ENCODE measurements at places on chromosomes 11 and 22.
A peak's percentile ranks its signal among the peaks of the same experiment; 100 is the strongest.

DNA sequence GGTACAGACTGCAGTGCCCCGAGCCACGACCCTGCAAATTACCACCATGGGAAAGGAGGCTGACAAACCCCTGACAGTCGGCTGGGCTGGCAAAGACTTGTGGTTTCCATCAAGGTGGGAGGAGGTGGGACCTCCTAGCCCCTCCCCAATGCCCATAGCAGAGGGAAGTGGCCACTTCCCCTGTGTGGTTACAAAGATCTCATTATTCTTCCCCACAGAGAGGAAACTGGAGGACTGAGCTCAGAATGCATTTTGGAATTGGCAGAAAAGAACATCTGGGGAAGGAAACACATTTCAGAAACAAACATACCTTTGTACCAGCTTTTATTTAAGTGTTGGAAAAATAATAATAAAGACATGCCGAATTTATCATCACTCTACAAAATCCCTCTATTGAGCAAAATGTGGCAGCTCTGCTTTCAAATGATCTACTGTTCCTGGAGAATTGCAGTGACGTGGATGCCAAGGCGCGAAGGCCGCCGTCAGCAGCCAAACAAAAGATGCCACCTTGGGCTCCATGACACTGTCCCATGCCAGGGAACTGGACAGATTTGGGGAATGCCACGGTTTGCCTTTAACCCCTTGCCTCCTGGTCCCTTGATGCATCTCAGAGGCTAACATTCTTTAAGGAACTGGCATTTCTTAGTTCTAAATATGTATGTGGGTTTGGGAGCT is 169.6 kb downstream of the CRYBB2 start:
- no peak for DNase-seq

- DNase-seq, result no peak
These were observed 13.1 kb downstream of the SYNGR1 start for GRCh38 chr22:39362932-39363331.

- DNase-seq, result peak; percentile 37
These were observed 56.0 kb downstream of the GLYATL2 start for GRCh38 chr11:58788355-58789023.

DNA sequence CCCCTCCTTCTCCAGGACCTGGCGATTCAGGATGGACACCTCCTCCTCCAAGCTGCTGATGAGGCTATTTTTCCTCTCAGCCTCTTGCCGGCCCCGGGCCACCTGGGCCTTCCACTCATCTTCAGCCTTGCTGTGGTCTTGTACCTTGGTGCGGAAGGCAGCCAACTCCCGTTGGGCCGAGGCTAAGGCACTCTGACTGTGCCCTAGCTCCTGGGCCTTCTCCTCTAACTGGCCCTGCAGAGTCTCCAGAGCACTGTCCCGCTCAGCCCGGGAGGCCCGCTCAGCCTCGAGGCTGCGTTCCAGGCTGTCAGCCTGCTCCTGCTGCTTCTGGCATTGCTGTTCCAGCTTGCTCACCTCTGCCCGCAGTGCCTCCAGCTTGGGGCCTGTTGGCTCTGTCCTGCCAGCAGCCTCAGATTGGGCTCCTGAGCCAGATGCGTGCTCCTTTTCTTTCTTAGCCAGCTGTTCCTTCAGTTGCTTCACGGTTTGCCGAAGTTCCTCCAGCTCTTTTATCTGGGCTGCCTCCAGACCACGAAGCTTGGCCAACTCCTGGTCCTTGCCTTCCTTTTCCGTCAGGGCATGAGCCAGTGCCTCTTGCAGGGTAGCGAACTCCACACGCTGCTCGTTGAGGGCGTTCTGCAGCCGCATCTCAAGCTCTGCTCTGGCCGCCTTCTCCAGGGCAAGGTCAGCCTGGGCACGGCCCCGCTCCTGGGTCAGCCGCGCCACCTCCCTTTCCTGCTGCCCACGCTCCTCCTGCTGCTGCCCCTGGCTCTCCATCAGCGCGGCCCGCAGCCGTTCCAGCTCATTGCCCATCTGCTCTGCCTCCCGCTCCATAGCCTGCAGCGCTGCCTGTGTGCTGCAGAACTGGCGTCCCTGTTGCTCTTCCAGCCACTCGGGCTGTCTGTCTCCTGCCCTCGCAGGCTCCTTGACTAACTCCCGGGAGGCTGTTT is 15.3 kb downstream of the IL18BP start:
- DNase-seq, result no peak

DNA sequence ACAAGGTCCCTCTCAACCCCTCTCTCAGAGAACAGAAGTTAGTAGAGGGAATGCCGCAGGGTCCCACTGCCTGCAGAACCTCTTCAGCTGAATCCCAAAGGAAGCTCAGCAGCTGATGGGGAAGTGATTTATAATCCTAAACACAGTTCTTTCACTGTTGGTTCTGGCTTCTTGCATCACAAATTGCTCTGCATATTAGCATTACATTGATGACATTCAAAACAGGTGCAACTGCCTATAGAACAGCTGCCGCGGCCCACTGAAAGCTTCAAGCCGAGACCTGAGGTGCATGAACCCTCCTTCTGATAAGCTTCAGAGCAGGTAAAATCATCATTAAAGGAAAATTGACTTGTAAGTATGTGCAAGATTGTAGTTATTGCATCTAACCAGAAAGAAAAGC is 75.2 kb upstream of the KIRREL3 start:
- DNase-seq, result no peak

GRCh38 chr11:119144825-119145486 is 3.9 kb upstream of the ABCG4 start:
- peak; percentile 69 for DNase-seq

DNA sequence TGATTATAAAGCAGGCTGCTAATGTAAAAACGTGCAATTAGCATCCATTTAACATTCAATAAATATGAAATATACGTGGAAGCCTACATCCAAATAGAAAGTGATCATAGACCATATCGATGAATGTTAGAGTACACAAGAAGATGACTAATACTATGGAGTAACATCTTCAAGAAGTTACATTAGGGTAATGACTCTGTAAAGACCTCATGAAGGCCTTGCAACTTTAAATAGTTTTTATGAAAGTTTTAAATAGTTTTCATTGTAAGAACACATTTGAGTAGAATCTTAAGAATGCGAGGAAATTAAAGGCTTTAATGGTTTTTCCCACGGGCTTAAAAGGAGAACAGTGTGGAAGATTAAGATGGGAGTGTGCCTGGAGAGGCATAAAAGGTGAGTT is 1.4 kb downstream of the TRIM34 start:
- DNase-seq, result peak; percentile 55

GRCh38 chr11:132054822-132055221 is 684.4 kb downstream of the NTM start:
- DNase-seq, result peak; percentile 98

GRCh38 chr11:59614277-59615119 is 1.1 kb downstream of the OSBP start:
- DNase-seq, result no peak

- DNase-seq, result no peak
These were observed 2.8 kb upstream of the TMPRSS13 start for GRCh38 chr11:117931971-117932370.

GRCh38 chr11:68979931-68980775 is 633 bp downstream of the MRGPRD start:
- no peak for DNase-seq

GRCh38 chr11:68386331-68386978 is 74.1 kb downstream of the LRP5 start:
- DNase-seq, result no peak

DNA sequence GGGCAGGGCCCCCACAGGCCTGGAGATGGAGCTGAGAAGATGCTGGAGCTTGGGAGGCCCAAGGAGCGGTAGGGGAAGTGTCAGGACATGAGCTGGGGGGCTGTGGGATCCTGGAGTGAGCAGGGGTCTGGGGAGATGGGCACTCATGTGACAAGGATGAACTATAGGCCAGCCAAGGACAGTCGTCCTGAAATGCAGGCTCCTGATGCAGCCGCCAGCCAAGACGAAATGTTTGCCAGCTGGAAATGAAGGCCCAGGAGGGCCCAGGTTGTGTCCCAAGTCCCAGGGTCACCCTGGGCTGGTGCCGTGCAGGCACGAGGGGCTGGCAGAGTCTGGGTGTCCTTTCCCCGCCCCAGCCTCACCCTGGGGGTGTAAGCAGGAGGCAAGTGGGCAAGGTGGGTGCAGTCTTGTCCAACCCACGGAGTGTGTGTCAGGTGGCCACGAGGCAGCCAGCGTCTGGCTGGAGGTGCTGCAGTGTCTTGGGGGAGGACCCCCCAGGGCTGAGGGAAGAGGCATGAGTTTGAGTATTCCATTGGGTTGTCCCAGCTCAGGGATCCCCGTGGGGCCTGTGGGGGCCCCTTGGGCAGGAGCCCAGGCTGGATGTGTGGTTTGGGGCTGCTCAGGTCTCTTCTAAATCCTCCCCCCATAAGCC is 21.4 kb downstream of the MRGPRG start:
- DNase-seq, result no peak

- no peak for DNase-seq
These were observed 176.4 kb downstream of the FAM181B start for GRCh38 chr11:82557274-82557673.

DNA sequence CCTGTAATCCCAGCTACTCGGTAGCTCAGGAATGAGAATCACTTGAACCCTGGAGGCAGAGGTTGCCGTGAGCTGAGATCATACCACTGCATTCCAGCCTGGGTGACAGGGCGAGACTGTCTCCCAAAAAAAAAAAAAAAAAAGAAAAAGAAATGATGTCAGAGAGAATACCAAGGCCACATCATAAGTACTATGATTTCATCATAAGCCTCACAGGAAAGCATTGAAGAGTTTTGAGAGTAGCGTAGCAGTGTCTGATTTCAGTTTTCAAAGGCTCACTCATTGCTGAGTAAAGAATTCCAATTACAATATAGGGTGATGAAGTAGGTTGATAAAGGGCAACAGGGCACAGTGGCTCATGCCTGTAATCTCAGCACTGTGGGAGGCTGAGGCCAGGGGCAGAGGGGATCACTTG is 88.8 kb downstream of the MRTFA start:
- peak; percentile 38 for DNase-seq

DNA sequence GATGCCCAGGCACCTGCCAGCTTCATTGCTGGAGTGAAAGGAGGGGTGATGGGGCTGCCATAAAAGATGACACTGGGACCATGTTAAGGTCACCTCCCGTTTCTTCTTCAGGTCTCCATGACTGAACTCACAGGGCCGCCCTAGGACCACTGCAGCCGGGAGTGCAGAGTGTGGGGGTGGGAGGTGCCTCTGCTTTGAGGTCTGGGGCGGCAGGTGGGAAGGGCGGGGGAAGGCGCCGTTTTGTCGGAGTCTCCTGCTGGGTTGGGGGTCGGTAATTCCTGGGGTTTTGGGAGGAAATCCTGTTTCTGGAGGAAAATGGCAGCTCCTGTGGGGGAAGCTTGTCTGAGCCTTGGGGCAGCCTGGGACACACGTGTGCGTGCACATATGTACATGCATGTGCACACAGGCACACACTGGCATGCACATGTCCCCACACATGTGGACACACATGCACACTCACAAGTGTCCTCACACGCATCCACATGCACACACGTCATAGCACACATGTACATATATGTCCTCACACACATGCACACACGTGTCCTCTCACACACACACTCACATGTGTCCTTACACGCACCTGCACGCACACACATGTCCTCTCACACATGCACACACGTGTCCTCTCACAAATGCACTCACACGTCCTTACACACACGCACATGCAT is 990.9 kb downstream of the BRD1 start:
- no peak for DNase-seq

- DNase-seq, result peak; percentile 1
These were observed 174.7 kb downstream of the RRAS2 start for GRCh38 chr11:14184028-14184940.

- no peak for DNase-seq
These were observed 110.2 kb upstream of the NAV2 start for GRCh38 chr11:19602406-19602805.

- no peak for DNase-seq
These were observed 113.6 kb upstream of the SEZ6L start for GRCh38 chr22:26055693-26056092.

DNA sequence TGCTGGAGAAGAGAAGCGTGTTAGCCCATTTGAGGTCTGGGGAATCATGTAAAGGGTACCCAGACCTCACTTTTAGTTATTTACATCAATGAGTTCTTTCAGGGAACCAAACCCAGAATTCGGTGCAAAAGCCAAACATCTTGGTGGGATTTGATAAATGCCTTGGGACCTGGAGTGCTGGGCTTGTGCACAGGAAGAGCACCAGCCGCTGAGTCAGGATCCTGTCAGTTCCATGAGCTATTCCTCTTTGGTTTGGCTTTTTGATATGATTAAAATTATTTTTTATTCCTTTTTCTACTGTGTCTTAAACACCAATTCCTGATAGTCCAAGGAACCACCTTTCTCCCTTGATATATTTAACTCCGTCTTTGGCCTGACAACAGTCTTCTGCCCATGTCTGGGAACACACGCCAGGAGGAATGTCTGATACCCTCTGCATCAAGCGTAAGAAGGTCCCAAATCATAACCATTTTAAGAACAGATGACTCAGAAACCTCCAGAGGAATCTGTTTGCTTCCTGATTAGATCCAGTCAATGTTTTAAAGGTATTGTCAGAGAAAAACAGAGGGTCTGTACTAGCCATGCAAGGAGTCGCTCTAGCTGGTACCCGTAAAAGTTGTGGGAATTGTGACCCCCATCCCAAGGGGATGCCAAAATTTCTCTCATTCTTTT is 65.2 kb downstream of the ALX4 start:
- peak; percentile 60 for DNase-seq

DNA sequence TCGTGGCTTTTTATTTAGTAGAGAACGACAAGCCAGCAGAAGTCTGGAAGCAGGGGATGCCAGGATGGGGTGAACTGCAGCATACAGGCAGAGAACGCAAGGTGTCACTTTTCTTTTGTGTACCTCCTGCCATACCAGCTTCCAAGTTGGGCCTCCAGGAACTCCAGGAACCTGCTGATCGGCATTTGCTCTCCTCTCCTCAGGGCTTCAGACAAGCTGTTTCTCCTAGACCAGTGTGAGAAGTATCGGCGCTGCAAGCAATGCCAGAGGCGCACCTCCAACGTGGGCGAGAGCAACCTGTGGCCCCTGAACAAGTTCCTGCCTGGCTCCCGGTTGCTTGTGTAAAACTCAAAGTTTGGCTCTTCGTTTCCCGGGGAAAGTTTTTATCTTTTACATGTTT is 47.7 kb downstream of the CCDC81 start:
- no peak for DNase-seq

DNA sequence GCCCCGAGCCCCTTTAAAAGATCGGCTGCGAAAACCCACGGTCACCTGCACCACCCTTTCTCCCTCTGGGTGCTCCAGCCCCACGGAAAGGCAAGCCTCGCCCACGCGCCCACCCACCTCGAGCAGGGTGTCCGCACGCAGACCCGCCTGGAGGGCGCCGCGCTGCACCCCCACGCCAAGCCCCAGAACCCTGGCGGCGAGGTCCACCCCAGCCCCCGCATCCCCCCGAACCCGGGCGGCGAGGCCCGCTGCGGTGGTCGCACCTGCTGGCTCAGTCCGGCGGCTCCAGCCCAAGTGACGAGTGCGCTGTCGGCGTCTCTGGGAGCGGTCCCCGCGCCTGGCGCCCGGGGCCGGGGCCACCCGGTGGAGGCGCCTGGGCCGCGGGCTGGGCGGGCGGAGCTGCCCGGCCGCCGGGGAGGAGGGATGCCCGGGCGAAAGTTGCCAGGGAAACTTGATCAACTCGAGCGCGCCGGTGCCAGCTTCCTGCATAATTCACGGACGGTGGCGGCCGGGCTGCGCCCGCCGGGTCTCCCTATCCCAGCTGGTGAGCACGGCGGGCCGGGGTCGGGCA is 1.1 kb downstream of the SHANK2 start:
- DNase-seq, result no peak

GRCh38 chr22:48654492-48654891 is 1173.2 kb downstream of the BRD1 start:
- DNase-seq, result peak; percentile 86

All from fibroblast of skin of scalp (primary cell).